Bladder microvascular endothelial cell (primary cell): ENCODE measurements at places on chromosomes 1 and 21. TPM values are rescaled to one million over a fixed set of nuclear protein-coding genes. Genes with fewer than 3 reads are reported as not detected.

The TMEM82 gene
- total RNA-seq = not detected in 2 replicates

The GOLT1A gene
- total RNA-seq = not detected in 2 replicates

The KIF21B gene
- 1.3 and 3.8 TPM in 2 replicates for total RNA-seq

The CD2 gene
- total RNA-seq = not detected in 2 replicates

The PKLR gene
- 0.06 TPM in 1 of 2 replicates, not detected in the other for total RNA-seq

The ANGEL2 gene
- 25.9 and 43.7 TPM in 2 replicates for total RNA-seq

The OLFML2B gene
- under 0.01 and 0.13 TPM in 2 replicates for total RNA-seq

The DUSP23 gene
- total RNA-seq = 18.2 and 49.2 TPM in 2 replicates

The CFHR3 gene
- total RNA-seq = not detected in 2 replicates

The RPE65 gene
- total RNA-seq = not detected in 2 replicates

The SLX9 gene
- 25.5 and 28.8 TPM in 2 replicates for total RNA-seq

The NFASC gene
- under 0.01 and 0.06 TPM in 2 replicates for total RNA-seq

The CHD5 gene
- under 0.01 TPM in 1 of 2 replicates, not detected in the other for total RNA-seq

The MYOG gene
- total RNA-seq = not detected in 2 replicates

The LRRC38 gene
- 1.4 TPM in 1 of 2 replicates, not detected in the other for total RNA-seq

The GJA9 gene
- not detected in 2 replicates for total RNA-seq
